Activated CD8-positive, alpha-beta T cell treated with anti-CD3 and anti-CD28 coated beads for 36 hours (primary cell): ENCODE measurements at places on chromosomes 5 and 9.

DNA sequence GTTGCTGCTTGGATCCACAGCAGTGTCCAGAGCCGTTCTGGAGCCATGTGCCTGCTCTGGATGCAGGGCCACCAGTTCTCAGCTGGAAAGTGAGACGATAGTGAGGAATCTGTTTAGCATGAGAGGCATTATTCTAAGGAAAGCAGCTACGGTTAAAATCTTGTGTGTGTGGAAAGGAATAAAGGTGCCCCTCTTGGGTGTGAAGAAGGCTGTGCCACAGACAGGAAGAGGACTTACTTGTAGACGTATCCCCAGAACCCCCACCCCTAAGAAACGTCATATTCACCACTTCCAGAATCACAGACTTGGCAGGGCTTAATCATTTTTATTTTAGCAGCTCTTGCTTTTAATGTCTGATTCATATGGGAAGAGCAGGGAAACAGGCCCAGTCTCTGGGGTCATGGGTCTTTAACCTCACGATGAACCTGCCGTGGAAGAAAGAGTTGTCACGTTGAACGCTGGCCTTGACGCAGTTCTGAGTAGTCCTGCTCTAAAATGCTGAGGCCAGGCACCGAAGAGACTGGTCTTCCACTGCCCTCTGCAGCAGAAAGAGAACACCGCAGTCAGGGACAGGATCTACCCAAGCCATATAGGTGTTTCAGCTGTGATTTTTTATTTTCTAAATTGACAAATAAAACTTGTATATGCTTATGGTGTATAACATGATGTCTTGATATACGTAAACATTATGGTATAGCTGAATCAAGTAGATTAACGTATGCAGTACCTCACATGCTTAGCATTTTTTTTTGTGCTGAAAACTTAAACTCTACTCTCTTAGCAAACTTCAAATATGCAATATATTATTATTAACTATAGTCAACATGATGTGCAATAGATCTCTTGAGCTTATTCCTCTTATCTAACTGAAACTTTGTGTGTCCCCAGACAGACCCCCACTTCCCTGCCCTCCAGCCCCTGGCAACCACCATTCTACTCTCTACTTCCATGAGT, 38.8 kb downstream of the CARTPT start:
- DNase-seq, result peak; percentile 69

- DNase-seq, result peak; percentile 21
Measured at GRCh38 chr5:137822158-137822764, 45.4 kb upstream of the MYOT start.

GRCh38 chr9:129008986-129009583, 19.0 kb downstream of the SH3GLB2 start:
- DNase-seq, result no peak

GRCh38 chr9:25964239-25964638, 286.0 kb upstream of the TUSC1 start:
- DNase-seq, result peak; percentile 23

DNA sequence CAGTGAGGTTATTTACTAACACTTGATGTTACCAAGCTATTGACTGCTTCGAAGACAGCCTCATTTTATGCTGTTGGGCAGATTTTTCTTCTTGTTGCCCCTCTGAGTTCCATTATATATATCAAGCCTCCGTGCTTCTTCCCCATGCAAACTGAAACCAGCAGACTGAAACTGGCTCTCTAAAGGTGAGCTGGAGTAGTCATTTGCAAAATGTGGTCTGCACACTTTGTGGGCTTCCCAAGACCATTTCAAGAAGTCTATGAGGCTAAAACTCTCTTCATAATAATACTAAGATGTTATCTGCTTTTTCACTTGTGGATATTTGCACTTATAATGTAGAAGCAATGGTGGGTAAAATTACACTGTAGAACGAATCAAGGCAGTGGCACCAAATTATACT, 13.9 kb downstream of the SLC36A1 start:
- DNase-seq, result no peak

- no peak for DNase-seq
Measured at GRCh38 chr9:89878687-89879086, 273.9 kb downstream of the GADD45G start.

- DNase-seq, result no peak
Measured at GRCh38 chr9:108746864-108747263, 108.9 kb downstream of the ACTL7B start.

GRCh38 chr5:176747670-176748072, 62.7 kb upstream of the UNC5A start:
- DNase-seq, result no peak

- no peak for DNase-seq
Measured at GRCh38 chr5:10797261-10797660, 36.2 kb upstream of the DAP start.

- no peak for DNase-seq
Measured at GRCh38 chr5:96433066-96433447, at the start of gene PCSK1. PCSK1 (minus strand) TSS chr5:96433248; CDS start chr5:96433042, 206 bp downstream.
